Activated CD4-positive, alpha-beta T cell treated with anti-CD3 and anti-CD28 coated beads, Interleukin-2, amount 50 U/mL, for 1 hour (primary cell): ENCODE measurements at places on chromosomes 12 and 14.

- peak; percentile 2 for DNase-seq
Measured at GRCh38 chr14:86654558-86655184, 1124.7 kb downstream of the FLRT2 start.

DNA sequence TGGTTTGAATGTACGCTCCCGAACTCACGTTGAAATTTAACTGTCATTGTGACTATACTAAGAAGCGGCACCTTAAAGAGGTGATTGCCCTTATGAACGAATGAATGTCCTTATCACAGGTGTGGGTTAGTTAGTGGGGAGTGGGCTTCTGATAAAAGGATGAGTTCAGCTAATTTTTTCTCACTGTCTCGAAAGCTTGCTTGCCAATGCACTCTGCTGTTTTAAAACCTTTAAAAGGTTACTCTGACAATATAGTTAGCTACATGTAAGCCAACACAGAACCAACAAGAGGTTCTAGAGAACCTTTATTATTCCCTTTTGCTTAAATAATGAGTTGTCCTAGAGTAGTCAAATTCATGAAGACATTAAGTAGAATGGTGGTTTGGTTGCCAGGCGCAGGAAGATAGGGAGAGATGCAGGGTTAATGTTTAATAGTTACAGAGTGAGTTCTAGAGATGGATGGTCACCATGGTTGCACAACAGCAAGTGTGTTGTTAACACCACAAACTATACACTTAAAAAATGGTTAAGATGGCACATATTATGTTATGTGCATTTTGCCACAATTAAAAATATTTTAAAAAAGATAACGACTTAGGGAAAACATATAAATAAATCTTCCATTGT lies 26.3 kb downstream of the RTN1 start:
- no peak for DNase-seq

DNA sequence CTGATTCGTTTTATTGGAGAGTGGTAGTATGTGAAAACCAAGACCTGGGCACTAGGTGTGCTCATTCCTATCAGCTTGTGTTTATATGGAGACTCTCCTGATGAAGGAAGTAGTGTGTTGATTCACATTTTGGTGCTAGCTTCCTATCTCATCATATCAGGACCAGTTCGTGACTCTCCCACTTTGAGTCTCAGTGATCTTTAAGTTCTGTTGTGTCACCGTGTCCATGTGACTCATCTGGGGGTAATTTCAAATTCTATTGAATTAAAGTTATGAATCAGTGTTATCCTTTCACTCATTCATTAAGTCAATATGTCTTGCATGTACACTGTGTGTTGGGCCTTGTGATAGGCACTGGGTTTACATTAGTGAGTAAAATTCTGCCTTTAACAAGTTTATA lies 180.2 kb downstream of the CACNA1C start:
- no peak for DNase-seq

- DNase-seq = no peak
Measured at GRCh38 chr12:5488626-5488955, 56.7 kb downstream of the NTF3 start.

DNA sequence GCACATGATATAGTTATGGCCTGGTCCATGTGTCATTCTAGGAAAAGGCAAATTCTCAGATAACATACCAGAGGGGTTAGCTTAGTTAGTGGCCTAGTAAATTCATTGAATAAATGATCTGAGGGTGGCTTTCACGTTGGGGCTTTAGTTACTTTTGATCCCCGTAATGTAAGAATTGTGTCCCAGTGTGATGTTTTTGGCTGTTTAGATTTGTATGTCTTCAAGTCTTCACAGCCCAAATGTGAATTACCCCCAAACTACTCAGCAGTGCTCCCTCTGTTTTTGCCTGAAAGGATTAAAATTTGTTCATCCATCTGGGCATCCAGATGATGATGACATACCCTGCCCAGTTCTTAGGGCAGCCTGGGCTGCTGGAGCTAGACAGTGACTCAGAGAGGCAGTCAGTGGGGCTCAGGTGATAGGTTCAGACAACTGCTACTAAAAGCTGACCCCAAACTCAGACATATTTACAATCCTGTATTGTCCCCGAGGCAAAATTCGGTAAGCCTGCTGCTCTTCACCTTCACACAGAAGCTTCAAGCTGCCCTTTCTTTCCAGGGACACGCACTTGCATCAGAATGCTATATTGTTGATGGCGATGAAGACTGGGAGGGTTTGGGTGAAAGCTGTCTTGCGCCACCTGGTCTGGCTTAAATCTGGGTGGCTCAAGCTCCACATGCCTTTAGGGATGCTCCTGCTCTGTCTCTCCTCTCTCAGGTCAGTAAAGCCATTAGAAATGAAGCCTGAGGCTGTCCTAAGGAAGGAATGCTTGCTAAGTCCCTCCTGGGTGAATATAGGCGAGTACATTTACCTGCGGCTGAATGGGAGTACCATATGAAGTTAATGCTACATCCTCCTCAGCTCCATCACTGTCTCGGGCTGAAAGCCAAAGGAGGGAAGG lies 10.3 kb downstream of the GPRC5D start:
- DNase-seq = no peak

DNA sequence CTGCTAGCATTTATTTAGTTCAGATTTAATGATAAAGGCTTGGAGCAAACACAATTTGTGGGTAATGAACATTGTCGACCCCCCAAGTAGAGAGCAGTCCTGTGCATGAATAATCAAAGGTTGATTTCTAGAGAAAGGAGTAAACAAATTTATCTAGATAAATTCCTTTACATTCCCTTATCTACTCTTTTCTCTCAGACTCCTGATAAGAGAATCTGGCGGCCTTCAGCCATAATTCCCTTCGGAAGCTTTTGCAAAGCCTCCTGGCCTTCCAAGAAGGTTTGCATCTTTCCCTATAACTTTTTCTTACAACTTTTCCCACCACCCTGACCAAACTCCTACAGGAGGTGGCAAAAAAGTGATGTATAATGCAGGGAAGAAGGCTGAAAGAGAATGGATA lies 42.1 kb downstream of the TMTC3 start:
- DNase-seq = no peak
